Fibroblast of gingiva (primary cell): ENCODE measurements at places on chromosomes 2 and 18.

GRCh38 chr2:217325816-217326215, 466.0 kb upstream of the TNP1 start:
- no peak for DNase-seq

- DNase-seq = no peak
These were observed 314.8 kb upstream of the LRP1B start for GRCh38 chr2:142445551-142446072.

GRCh38 chr2:126657636-126658318, 1.8 kb downstream of the GYPC start:
- peak; percentile 100 for DNase-seq

- DNase-seq = no peak
These were observed 147.2 kb downstream of the SMAD7 start for GRCh38 chr18:48803518-48803917.

DNA sequence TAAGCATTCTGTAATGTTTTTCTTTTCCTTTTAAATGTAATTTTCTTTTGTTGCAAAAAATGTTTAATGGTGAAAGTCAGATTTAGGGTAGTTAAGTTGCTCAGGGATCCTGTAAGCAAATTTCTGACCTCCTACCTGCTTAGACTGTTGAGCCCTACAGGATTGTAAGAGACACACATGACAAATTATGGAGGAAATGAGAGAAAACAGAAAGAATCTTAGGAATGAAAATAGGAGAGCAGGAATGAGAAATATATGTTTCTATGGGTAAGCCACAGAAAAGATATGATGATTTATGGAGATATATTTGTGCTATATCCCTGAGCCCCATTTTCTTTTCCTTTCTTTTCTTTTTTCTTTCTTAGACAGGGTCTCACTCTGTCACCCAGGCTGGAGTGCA, 28.3 kb downstream of the CYBRD1 start:
- no peak for DNase-seq

GRCh38 chr2:104476563-104476988, 377.3 kb upstream of the POU3F3 start:
- DNase-seq = no peak

DNA sequence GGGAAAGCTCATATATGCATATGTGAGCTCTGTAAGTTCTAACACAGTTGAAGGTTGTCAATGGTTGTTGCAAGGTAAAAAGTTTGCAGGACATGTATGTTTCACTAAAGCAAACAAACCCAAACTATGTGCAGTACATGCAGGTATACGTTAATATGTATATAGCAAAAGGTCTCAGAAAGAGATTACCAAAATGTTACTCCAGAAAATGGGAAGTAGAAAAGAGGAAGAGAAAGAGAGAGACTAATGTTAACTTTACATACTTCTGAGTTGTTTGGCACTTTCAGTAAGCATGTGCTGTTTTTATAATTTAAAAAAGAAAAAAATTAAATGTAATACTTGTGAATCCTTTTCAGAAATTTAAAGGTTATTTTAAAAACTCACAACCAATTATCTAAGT, 32.8 kb upstream of the PEX13 start:
- no peak for DNase-seq

GRCh38 chr18:62828852-62829251, 113.5 kb downstream of the PHLPP1 start:
- no peak for DNase-seq

- DNase-seq = no peak
These were observed 130.4 kb downstream of the TTC27 start for GRCh38 chr2:32758232-32758631.

DNA sequence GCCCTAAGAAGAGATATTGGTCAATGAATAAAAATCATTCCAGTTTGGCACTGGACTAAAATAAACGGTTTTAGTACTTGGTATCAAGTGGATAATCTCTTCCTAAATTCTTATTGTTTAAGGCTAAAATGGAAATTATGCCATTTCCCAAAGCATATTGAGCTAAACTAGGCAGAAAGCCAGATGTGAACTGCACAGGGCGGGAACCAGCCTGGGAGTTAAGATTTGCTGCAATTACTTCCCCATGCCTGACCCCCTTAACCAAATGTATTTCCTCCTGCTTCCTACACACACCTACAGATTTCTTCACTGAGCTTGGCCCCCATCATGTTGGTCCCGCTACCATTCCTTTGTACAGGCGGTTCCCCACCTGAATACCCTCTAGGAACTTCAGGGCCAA, 12.2 kb downstream of the ZBTB7C start:
- no peak for DNase-seq

DNA sequence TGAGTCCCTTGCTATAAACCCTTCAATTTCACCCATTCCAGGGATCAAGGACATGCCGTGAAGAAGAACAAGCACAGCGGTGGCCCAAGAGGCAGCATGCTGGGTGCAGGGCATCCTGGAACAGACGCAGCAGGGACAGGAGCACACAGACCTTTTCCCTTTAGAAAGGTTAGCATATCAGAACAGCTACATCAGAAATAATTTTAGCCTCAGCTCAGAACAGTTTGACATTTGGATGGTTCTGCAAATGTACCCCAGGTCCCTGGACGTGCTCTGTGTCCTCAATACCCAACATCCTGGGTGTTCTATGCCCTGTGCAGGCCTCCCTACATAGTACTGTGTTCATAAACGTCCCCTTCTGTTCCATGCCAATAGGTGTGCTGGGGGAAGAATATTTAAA, 80.4 kb downstream of the MYOM1 start:
- no peak for DNase-seq

DNA sequence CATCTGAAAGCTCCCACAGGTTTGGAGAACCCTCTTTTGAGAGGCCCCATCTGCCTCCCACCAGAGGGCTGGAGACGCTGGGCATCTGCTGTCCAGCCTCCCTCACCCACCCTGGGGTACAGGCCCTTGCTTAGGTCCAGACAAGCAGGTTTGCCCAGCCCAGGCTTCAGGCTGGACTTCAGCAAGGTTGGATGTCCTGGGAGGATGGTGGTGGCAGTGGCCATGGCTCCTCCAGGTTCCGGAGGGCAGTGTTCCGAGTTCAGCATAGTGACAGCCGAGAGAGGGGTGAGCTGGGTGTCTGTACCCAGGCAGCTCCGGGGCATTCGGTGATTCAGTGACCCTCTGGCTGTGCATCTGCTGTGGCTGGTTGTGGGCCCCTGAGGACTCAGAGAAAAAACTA, 58.2 kb upstream of the HDAC4 start:
- no peak for DNase-seq
